ENCODE measurements at places on chromosomes 7 and 10. TPM values are rescaled to one million over a fixed set of nuclear protein-coding genes. Genes with fewer than 3 reads are reported as not detected.
A peak's percentile ranks its signal among the peaks of the same experiment; 100 is the strongest.

DNA sequence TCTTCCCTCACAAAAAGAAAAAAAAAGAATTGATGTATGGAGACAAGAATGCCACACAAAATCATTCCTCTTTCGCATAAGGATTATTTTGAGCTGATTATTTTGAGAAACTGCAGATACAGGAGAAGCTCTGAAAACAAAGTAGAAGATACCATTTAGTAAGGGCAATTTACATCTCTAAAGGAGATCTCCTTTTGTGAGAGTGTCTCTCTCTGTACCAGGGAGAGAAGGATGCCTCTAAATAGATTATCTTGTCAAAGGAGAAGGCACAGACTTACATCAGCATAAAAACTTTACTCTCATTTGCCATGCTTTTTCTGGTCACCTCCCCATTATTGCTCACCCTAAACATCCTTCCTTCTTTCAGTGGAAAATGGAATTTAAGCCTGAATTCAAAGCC, 747.9 kb upstream of the COBL start:
- H3K4me1 ChIP-seq, result peaks cover 7% of the 10 kb centered on the region
- no peak overlapping the region for H3K27ac ChIP-seq
- H3K4me3 ChIP-seq, result no peak overlapping the region

DNA sequence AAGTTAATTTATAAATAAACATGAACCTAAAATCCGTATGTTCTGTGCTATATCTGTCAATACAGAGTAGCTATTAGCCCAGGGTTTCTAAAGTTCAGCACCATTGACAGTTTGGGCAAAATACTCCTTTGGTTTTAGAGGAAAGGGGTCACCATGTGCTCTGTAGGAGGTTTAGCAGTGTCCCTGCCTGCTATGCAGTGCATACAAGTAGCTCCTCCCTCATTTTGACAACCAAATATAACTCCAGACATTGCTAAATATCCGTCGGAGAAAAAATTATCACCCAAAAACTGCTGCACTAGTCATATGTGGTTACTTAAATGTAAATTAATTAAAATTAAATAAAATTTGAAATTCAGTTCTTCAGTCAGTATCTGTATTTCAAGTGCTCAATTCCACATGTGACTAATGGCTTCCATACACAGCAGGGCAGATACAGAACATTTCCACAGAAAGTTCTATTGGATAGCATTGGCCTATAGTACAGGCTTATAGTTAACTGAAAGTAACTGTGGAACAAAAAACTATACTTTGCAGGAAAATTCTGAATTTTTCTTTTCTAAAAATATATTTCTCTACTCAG, 6.4 kb downstream of the UPF2 start:
- H3K27me3 ChIP-seq, result no peaks in the 10 kb centered on the region
- DNase-seq, result no peak
- H3K4me1 ChIP-seq, result peaks cover 10% of the 10 kb centered on the region
- H3K4me3 ChIP-seq, result no peak overlapping the region

HMX2 gene
- total RNA-seq, result 0.19 TPM

TRIM50 gene
- 4.6 TPM for total RNA-seq

GRCh38 chr10:51878695-51879094, 179.3 kb upstream of the CSTF2T start:
- H3K36me3 ChIP-seq, result no peaks in the 10 kb centered on the region
- DNase-seq, result no peak
- H3K4me1 ChIP-seq, result peaks cover 13% of the 10 kb centered on the region
- H3K27me3 ChIP-seq, result no peaks in the 10 kb centered on the region
- no peak overlapping the region for H3K27ac ChIP-seq
- H3K4me3 ChIP-seq, result no peak overlapping the region

DNA sequence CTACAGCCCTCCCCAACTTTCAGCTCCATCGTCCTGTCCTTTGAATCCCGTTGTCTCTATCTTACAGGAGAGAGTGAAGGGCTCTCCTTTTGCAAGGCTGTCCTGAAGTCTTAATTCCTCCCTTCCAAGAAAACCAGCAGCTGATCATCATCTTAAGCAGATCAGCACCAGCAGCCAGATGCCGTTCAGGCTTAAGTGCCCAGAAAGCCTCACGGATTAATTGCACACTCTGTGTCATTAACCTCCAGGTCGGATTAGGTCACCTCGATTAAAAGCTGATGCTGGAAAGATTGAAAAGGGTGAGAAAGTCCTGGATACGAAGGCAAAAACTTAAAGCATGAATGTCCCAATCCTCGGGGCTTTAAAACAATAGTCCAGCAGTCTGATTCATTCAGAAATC, 24.8 kb upstream of the ADARB2 start:
- H3K36me3 ChIP-seq, result no peaks in the 10 kb centered on the region
- DNase-seq, result no peak
- H3K4me3 ChIP-seq, result no peak overlapping the region
- H3K4me1 ChIP-seq, result no peaks in the 10 kb centered on the region
- H3K27ac ChIP-seq, result no peak overlapping the region

- H3K4me1 ChIP-seq, result no peaks in the 10 kb centered on the region
- no peaks in the 10 kb centered on the region for H3K27me3 ChIP-seq
- H3K27ac ChIP-seq, result no peak overlapping the region
Observed at GRCh38 chr7:122790591-122790990, 87.9 kb upstream of the RNF148 start.

DNA sequence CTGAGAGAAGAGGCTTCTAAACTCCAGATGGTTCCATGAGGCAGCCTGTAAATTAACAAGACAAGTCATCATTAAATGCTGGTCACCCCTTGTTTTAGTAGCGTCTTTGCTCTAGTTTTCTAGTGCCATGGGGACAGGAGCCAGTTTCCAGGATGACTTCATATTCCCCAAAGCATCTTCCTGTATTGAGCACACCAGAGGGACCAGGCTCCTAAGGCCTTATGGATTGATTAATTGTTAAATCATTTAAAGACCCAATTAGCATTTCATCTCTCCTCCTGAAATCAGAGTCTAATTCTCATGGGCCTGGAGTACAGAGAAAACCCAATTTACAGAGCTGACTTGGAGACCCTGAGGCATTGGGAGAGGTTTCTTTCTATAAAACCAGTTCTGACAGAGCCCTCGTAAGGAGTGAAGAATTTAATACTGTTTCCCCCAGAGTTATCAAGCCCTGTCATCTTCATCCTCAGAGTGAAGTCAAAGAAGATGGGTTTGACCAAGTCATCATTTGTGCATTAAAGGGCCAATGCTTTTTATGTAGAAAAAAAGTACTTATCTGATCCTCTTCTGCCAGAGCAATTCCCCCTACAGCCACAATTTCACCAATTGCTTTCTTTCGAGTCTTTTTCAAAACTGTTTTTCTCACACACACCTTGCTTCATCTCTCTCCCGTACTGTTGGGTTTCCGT, 678.7 kb downstream of the SDK1 start:
- H3K36me3 ChIP-seq, result peaks cover under 1% of the 10 kb centered on the region

- no peak overlapping the region for H3K4me3 ChIP-seq
- no peaks in the 10 kb centered on the region for H3K36me3 ChIP-seq
- peaks cover 14% of the 10 kb centered on the region for H3K4me1 ChIP-seq
- H3K27ac ChIP-seq, result no peak overlapping the region
- peaks cover 23% of the 10 kb centered on the region for H3K27me3 ChIP-seq
- no peak for DNase-seq
Observed at GRCh38 chr10:85224366-85224940, 896.1 kb downstream of the CCSER2 start.

DNA sequence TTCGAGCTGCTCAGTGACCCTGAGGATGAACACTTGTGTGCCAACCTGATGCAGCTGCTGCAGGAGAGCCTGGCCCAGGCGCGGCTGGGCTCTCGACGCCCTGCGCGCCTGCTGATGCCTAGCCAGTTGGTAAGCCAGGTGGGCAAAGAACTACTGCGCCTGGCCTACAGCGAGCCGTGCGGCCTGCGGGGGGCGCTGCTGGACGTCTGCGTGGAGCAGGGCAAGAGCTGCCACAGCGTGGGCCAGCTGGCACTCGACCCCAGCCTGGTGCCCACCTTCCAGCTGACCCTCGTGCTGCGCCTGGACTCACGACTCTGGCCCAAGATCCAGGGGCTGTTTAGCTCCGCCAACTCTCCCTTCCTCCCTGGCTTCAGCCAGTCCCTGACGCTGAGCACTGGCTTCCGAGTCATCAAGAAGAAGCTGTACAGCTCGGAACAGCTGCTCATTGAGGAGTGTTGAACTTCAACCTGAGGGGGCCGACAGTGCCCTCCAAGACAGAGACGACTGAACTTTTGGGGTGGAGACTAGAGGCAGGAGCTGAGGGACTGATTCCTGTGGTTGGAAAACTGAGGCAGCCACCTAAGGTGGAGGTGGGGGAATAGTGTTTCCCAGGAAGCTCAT, 1.1 kb downstream of the DDIT4 start:
- peak overlapping the region; percentile 81 for H3K27ac ChIP-seq
- H3K27me3 ChIP-seq, result no peaks in the 10 kb centered on the region
- peak overlapping the region; percentile 96 for H3K4me3 ChIP-seq
- no peak for DNase-seq
- peaks cover 51% of the 10 kb centered on the region for H3K4me1 ChIP-seq
- peaks cover 13% of the 10 kb centered on the region for H3K36me3 ChIP-seq

- no peak for DNase-seq
- H3K27ac ChIP-seq, result no peak overlapping the region
- no peaks in the 10 kb centered on the region for H3K27me3 ChIP-seq
- H3K36me3 ChIP-seq, result no peaks in the 10 kb centered on the region
- no peak overlapping the region for H3K4me3 ChIP-seq
Observed at GRCh38 chr7:98774884-98775283, 94.9 kb downstream of the TMEM130 start.

- H3K27me3 ChIP-seq, result no peaks in the 10 kb centered on the region
- no peaks in the 10 kb centered on the region for H3K4me1 ChIP-seq
- H3K27ac ChIP-seq, result no peak overlapping the region
- no peak for DNase-seq
- H3K4me3 ChIP-seq, result no peak overlapping the region
- H3K36me3 ChIP-seq, result no peaks in the 10 kb centered on the region
Observed at GRCh38 chr7:142025896-142026295, 30.2 kb downstream of the MGAM start.

DNA sequence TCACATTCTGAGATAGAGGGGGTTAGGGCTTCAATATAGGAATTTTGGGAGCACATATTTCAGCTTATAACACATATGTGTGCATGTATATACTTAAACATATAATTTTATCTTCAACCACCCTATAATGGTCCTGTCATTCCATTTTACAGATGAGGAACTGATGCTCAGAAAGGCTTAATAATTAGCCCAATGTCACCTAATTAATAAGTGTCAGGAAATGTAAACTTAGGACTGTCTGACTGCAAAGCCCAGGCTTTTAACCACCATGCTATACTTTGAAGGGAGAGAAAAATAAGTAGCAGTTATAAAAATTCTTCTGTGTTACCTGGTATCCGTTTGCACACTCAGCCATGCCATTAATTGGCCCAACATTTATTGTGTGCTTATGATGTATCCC, 172.6 kb downstream of the SKIDA1 start:
- no peaks in the 10 kb centered on the region for H3K27me3 ChIP-seq
- peaks cover 4% of the 10 kb centered on the region for H3K36me3 ChIP-seq
- peaks cover 21% of the 10 kb centered on the region for H3K4me1 ChIP-seq
- no peak overlapping the region for H3K4me3 ChIP-seq
- DNase-seq, result no peak

- no peaks in the 10 kb centered on the region for H3K4me1 ChIP-seq
- H3K4me3 ChIP-seq, result no peak overlapping the region
- H3K27me3 ChIP-seq, result no peaks in the 10 kb centered on the region
- no peak for DNase-seq
- no peaks in the 10 kb centered on the region for H3K36me3 ChIP-seq
Observed at GRCh38 chr7:30652132-30652531, 30.1 kb downstream of the CRHR2 start.

- H3K36me3 ChIP-seq, result no peaks in the 10 kb centered on the region
- H3K4me1 ChIP-seq, result peaks cover 14% of the 10 kb centered on the region
- no peak for DNase-seq
Observed at GRCh38 chr10:48469516-48470020, 135.3 kb downstream of the ARHGAP22 start.

PDSS1 gene
- total RNA-seq, result 13.6 TPM

DNA sequence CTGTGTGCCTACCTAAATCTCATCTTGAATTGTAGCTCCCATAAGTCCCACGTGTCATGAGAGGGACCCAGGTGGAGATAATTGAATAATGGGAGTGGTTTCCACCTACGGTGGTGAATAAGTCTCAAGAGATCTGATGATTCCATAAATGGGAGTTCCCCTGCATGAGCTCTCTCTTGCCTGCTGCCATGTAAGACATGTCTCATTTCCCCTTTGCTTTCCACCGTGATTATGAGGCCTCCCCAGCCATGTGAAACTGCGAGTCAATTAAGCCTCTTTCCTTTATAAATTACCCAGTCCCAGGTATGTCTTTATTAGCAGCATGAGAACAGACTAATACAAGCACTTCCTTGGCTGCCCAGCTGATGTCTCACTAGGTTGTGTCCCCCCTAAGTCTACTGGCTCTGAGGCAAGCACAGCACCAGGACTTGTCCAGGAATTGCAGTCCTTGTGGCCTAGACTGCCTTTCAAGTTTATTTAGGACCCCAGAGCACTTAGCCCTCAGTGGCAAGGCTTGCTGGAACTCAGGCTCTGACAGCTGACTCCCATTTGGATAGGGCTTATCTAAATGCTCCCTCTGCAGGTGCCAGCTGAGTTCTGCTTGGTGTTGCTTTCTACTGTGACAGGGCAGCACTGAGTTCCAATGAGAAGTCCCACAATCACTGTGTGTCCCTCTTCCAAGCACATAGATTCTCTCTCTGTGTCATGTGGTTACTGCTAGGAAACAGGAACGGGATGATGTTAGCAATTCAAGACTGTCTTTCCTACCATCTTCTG, 59.0 kb upstream of the TAS2R16 start:
- no peak for DNase-seq
- H3K4me3 ChIP-seq, result no peak overlapping the region
- H3K27ac ChIP-seq, result no peak overlapping the region
- H3K4me1 ChIP-seq, result no peaks in the 10 kb centered on the region
- no peaks in the 10 kb centered on the region for H3K36me3 ChIP-seq

- H3K27me3 ChIP-seq, result peaks cover 25% of the 10 kb centered on the region
- no peak overlapping the region for H3K4me3 ChIP-seq
- H3K4me1 ChIP-seq, result no peaks in the 10 kb centered on the region
Observed at GRCh38 chr10:130742941-130743675, 568.4 kb downstream of the TCERG1L start.

DNA sequence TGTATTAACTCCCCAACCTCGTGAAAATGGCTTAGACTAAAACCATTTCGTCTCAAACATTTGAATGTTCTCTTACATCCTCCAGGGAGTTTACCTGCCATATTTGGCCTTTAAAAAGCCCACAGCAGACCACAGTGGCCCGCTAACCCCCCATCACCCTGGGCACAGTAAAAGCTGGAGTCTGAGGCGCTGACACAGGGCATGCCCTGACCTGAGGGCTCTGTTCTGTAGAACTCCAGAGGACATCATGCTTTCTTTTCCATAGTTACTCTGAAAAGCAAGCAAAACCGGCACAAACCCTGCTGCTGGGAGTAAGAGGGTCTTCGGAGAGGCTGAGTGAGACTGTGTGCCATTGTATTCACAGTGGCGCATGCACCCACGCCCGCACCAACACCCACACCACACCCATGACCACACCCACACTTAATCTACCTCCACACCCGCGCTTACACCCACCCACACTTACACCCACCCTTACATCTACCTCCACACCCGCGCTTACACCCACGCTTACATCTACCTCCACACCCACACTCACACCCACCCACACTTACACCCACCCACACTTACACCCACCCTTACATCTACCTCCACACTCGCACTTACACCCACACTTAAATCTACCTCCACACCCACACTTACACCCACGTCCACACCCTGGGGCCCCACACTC, 32.1 kb downstream of the LRRC27 start:
- no peak overlapping the region for H3K4me3 ChIP-seq
- peaks cover 2% of the 10 kb centered on the region for H3K4me1 ChIP-seq
- no peaks in the 10 kb centered on the region for H3K27me3 ChIP-seq
- H3K27ac ChIP-seq, result no peak overlapping the region
- no peak for DNase-seq

MACC1 gene
- 27.8 TPM for total RNA-seq

GRCh38 chr10:13268841-13269240, 31.0 kb downstream of the PHYH start:
- DNase-seq, result no peak
- H3K27ac ChIP-seq, result no peak overlapping the region
- peaks cover 5% of the 10 kb centered on the region for H3K27me3 ChIP-seq
- no peak overlapping the region for H3K4me3 ChIP-seq
- H3K4me1 ChIP-seq, result peaks cover 11% of the 10 kb centered on the region

Data from type B pancreatic cell (in vitro differentiated cells).